ENCODE measurements at places on chromosomes 16 and 17.

- DNase-seq = no peak
These were observed 2.7 kb downstream of the ZFPM1 start for GRCh38 chr16:88455610-88456355.

GRCh38 chr17:9676820-9677310 lies 31.5 kb downstream of the USP43 start:
- no peak for DNase-seq

- no peak for DNase-seq
These were observed 375.3 kb upstream of the XYLT1 start for GRCh38 chr16:17846030-17846429.

DNA sequence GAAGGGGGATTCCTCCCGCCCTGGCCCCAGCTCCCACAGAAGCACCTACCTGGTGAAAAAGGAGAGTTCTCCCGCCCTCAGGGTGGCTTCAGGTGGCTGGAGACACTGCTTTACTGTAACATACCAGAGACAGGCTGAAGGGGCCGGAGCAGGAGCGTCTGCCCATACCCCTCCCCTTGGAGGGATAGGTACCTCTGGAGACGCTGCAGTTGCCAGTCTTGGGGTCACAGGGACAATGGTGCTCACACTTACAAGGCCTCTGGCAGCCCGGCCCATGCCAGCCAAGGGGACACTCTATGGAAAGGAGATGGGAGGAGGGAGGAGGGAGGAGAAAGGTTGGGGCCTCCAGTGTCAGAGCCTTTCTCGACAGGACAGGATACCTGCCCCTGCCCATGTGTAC lies 6.6 kb downstream of the NAGPA start:
- DNase-seq = no peak

DNA sequence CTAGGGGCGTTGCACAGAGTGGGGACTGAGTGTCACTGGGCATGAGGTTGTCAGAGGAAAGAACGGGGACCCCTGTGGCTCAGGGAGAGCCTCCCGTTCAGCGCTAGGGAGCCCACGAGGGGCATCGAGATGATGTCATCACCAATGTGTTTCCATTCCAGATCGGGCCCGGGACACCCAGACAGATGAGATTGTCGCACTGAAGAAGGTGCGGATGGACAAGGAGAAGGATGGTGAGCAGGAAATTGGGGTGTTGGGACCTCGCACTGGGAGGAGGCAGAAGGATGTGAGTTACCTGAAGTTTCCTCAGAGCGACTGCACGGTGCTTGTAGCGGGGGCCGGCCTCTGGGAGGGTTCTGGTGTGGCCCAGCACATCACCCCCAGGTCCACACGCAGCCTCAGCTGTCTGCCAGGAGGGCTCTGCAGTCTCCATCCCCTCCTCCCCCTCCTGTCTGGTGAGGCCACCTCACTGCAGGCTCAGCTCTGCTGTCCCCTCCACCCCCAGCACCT lies 4.0 kb downstream of the CDK10 start:
- no peak for DNase-seq

GRCh38 chr16:74051-74746 lies 1.8 kb upstream of the RHBDF1 start:
- DNase-seq = no peak

Measured in NCI-H510A (cell line).